Endodermal cell (in vitro differentiated cells): ENCODE measurements at places on chromosomes 5 and 9. TPM values are rescaled to one million over a fixed set of nuclear protein-coding genes. Genes with fewer than 3 reads are reported as not detected.
A peak's percentile ranks its signal among the peaks of the same experiment; 100 is the strongest.

Gene IL7R
- 0.79 and 0.84 TPM in 2 replicates for total RNA-seq

DNA sequence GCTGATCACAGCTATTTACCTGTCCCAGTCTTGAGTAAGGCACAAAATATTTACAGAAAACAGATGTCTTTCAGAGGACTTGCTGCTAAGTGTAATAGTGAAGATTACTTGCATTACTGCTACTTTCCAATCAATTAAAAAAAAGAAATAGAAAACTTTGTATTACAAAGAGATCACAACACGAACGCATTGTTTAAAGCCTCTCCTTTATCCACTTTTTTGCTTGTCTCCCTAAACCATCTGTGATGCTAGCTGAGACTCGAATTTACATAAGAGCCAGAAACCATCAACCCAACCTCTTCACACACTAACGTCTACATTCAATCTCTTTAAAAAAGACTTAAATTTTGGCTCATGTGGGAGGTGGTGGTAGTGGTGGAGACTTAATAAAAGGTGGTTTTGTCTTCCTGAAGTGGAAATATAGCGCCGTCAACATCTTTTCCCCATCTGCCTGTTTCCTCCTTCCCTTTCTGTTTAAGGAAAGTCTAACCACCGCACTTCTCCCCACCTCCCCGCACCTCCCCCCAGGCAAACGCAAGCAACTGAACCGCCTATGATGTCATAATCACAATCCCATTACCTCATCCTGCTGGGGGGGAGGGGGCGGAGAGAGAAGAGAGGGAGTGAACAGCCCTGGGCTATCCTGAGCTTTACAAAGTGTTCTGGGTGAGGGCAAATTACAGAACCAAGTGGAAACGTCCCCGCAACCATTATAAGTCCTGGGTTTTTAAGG lies 948 bp upstream of the FAM53C start:
- DNase-seq, result no peak

GRCh38 chr5:32521481-32521880 lies 63.9 kb upstream of the SUB1 start:
- no peak for DNase-seq

DNA sequence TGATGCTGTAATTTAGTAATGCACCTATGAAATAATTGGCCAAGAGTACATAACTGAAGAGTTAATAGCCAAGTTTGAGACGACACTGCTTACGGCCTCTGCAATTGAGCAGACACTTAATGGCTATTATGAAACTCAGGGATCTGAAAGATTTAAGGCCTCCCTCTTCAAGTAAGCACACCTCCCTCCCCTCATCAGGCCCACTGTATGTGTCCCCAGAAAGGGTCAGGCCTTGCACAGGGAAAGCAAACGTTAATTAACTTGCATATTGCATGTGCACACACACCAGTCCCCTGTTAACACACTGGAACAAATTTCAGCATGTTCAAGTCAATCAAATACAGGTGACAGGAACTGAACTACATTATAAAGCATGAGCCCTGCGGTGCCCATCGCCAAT lies 163.6 kb downstream of the SPOCK1 start:
- DNase-seq, result no peak

DNA sequence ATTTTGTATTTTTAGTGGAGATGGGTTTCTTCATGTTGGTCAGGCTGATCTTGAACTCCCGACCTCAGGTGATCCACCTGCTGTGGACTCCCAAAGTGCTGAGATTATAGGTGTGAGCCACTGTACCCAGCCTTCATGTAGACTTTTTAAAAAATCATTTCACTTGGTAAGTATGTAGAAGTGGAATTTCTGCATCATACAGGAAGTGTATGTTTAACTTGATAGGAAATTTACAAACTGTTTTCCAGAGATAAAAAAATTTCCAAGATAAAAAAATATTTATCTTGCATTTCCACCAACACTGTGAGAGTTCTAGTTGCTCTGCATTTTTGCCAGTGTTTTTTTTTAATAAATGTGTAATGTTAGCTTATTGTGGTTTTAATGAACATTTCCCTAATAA lies 155.8 kb downstream of the ZNF608 start:
- no peak for DNase-seq

Gene CCDC183
- 7.3 and 10.9 TPM in 2 replicates for total RNA-seq

GRCh38 chr5:154295551-154295950 lies 105.0 kb downstream of the GALNT10 start:
- no peak for DNase-seq

DNA sequence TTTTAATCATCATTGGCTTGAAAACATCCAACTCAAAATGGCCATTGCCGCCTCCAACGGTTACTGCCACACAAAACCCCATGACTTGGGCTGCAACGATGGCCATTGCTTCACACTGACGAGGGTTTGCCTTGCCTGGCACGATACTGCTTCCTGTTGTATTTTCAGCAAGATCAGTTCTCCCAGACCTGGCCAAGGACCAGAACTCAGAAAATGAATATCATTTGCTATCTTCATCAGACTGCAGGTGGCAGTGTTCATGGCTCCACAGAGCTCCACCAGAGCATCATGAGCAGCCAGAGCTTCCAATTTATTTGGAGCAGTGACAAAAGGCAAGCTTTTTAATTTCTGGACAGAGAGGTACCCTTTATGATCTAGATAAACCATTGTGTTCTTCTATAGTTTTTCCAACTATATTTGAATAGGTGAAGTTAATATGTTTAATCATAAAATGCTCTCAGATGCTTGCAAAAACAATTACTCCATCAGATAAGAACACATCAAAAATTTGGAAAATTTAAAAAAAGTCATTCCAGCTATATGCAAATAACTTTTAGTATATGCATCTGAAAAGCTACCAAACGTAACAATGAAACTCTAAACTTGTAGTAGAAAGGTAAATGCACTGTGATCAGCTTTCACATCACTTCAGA lies 10.4 kb downstream of the AMACR start:
- peak; percentile 58 for DNase-seq

DNA sequence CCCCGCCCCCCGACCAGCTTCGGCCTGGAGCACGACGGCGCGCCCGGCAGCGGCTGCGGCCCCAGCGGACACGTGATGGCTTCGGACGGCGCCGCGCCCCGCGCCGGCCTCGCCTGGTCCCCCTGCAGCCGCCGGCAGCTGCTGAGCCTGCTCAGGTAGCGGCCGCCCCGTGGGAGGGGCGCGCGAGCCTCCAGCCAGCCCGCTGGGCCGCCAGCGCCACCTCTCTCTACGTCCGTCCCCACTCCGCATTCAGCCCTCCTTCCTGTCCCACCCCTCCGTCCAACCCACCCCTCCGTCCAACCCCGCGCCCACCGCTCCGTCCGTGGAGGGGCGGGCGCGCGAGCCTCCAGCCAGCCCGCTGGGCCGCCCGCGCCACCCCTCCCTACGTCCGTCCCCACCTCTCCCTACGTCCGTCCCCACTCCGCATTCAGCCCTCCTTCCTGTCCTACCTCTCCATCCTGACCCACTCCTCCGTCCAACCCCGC lies 6.5 kb downstream of the ADAMTS13 start:
- peak; percentile 86 for DNase-seq

DNA sequence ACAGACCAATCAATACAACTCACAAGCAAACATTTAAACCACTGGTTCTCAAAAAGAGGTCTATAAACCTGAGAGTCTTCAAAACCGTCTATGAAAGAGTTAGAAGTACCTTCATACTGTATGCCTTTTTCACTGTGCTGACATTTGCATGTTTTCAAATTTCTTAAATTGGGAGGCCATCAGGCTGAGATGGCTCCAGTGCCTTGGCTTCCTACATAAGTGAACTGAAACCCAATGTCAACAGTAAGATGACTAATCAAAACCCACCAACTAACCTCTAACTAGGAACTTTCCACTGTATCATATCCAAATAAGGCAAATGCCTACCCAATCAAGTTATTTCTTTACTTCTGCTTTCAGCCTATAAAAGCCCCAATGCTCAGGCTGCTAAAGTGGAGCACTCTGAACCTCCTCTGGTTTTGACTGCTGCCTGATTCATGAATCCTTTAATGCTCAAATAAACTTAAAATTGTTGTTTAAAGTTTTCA lies 35.1 kb downstream of the FAM13B start:
- no peak for DNase-seq

Gene PAEP
- not detected in 2 replicates for total RNA-seq

- no peak for DNase-seq
These were observed 62.8 kb upstream of the SUB1 start for GRCh38 chr5:32522429-32523143.

GRCh38 chr9:92165484-92165883 lies 50.3 kb upstream of the SPTLC1 start:
- DNase-seq, result no peak

DNA sequence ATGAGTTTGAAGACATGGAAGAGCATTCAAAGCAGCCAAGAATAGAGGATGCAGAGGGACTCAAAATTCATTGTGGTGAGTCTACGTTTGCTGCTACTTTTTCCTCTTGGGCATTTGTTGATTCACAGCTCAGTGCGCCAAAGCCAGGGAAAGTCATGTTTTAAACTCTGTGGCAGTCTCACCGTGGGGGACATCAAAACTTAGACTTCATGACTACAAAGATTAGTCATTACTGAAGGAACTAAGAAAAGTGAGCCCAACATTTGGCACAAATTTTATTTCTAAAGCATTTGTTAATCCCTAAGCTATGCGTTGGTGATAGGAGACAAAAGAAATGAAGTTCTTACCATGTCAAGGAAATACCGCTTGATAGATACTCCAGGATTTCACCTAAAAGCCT lies 73.7 kb upstream of the MTAP start:
- no peak for DNase-seq

GRCh38 chr9:25733336-25733982 lies 55.2 kb upstream of the TUSC1 start:
- no peak for DNase-seq

- DNase-seq, result no peak
These were observed 54.9 kb downstream of the PSAT1 start for GRCh38 chr9:78351816-78352215.

Gene RPL35
- total RNA-seq, result 1,522 to 1,578 TPM (median 1,526 TPM) in 3 replicates

Gene SLC46A2
- total RNA-seq, result not detected in 3 replicates

Gene TMOD1
- 3.6 to 6.1 TPM (median 4.1 TPM) in 3 replicates for total RNA-seq
